ENCODE measurements at places on chromosomes 7 and 10. TPM values are rescaled to one million over a fixed set of nuclear protein-coding genes. Genes with fewer than 3 reads are reported as not detected.

TCF7L2 gene
- total RNA-seq, result 3.9 TPM

CYP2E1 gene
- not detected for total RNA-seq

OR2A7 gene
- total RNA-seq, result 0.27 TPM

C7orf33 gene
- not detected for total RNA-seq

Data from SK-MEL-5 (cell line).